Osteocyte (in vitro differentiated cells): ENCODE measurements at places on chromosomes 7 and 10. TPM values are rescaled to one million over a fixed set of nuclear protein-coding genes. Genes with fewer than 3 reads are reported as not detected.

Gene SFTPA1
- total RNA-seq: not detected in 2 replicates

Gene CALML5
- not detected in 2 replicates for total RNA-seq

Gene PLAC9
- 125 and 131 TPM in 2 replicates for total RNA-seq

Gene WNT16
- 0.26 and 0.81 TPM in 2 replicates for total RNA-seq

Gene GATA3
- total RNA-seq: not detected in 2 replicates

Gene PTCD1
- total RNA-seq: 5.7 and 10.5 TPM in 2 replicates

Gene WEE2
- total RNA-seq: not detected in 2 replicates

Gene NPC1L1
- not detected in 2 replicates for total RNA-seq

Gene HOXA2
- total RNA-seq: not detected in 2 replicates

Gene LAMB4
- 0.75 and 1.1 TPM in 2 replicates for total RNA-seq

Gene DENND2A
- total RNA-seq: 53.3 and 56.6 TPM in 2 replicates

Gene TMEM120A
- 36.3 and 37.6 TPM in 2 replicates for total RNA-seq

- H3K27ac ChIP-seq: no peak overlapping the region
- H3K36me3 ChIP-seq: no peaks in the 10 kb centered on the region
- peaks cover 55% of the 10 kb centered on the region for H3K27me3 ChIP-seq
- H3K4me3 ChIP-seq: no peak overlapping the region
Measured at GRCh38 chr10:30396293-30396692, 37.7 kb upstream of the MAP3K8 start.

GRCh38 chr7:107210400-107210799, 41.6 kb downstream of the HBP1 start:
- no peak for DNase-seq
- H3K27me3 ChIP-seq: no peaks in the 10 kb centered on the region
- H3K36me3 ChIP-seq: peaks cover 27% of the 10 kb centered on the region
- no peak overlapping the region for H3K4me3 ChIP-seq
- H3K4me1 ChIP-seq: peaks cover 36% of the 10 kb centered on the region

DNA sequence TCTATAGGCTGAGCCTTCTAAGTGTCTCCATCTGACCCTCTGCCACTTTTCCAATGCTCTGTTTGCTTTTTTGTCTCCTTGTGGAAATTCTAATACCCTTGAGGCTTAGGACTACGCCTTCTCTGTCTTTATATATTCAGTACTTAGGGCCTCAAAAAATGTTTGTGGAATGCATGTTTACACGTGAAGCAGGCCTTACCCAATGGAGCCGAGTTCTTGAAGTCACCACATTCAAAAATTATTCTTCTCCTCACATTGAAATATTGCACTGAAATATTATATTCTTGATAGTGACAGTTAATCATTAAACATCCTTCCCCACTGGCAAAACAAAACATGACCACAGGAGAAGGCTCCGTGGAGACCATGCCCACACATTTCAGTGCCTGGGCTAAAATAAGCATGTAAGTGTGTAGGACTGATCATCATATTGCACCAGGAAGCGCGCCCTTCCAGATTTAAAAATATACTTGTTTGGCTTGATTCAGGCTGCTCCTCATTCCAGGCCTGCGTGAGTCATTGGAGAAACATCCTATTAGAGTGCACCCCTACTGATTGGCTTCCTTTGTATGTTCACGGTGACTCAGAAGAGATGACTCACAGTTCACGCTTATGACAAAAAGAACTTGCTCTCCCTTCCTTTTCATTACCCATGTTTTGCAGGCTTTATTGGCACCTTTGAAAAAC, 307.4 kb upstream of the AOAH start:
- peaks cover 46% of the 10 kb centered on the region for H3K4me1 ChIP-seq
- DNase-seq: peak; percentile 89
- no peaks in the 10 kb centered on the region for H3K27me3 ChIP-seq
- H3K4me3 ChIP-seq: peak overlapping the region; percentile 33

- no peak overlapping the region for H3K27ac ChIP-seq
- H3K4me1 ChIP-seq: no peaks in the 10 kb centered on the region
- DNase-seq: no peak
- H3K4me3 ChIP-seq: no peak overlapping the region
- no peaks in the 10 kb centered on the region for H3K36me3 ChIP-seq
Measured at GRCh38 chr10:106278383-106278782, 886.1 kb downstream of the SORCS1 start.

DNA sequence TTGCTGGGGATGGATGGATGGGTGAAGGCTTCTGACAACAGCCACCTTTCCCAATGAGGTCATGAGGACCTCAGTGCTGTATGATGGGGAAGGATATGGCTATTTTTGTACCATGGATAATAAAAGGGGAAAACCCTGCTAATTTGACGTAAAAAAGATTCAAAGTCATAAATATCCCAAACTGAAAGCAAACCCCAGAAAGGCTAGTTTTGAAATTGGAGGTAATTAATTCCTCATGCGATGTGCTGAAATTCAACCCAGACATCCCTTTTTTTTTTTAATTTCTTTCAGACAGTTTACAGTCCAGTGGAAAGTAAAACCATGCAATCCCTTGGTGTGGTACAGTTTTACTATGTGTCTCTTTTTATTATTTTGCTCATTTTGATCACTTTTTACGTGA, 254.5 kb upstream of the BMPER start:
- H3K4me1 ChIP-seq: peaks cover 3% of the 10 kb centered on the region
- no peaks in the 10 kb centered on the region for H3K27me3 ChIP-seq
- H3K27ac ChIP-seq: no peak overlapping the region
- H3K4me3 ChIP-seq: no peak overlapping the region

- no peak for DNase-seq
- no peaks in the 10 kb centered on the region for H3K36me3 ChIP-seq
- H3K27ac ChIP-seq: peak overlapping the region; percentile 82
- H3K4me3 ChIP-seq: peak overlapping the region; percentile 42
- H3K4me1 ChIP-seq: peaks cover 29% of the 10 kb centered on the region
Measured at GRCh38 chr10:51244309-51244708, 170.0 kb downstream of the PRKG1 start.

- H3K4me3 ChIP-seq: no peak overlapping the region
- no peak overlapping the region for H3K27ac ChIP-seq
- H3K27me3 ChIP-seq: no peaks in the 10 kb centered on the region
- no peaks in the 10 kb centered on the region for H3K4me1 ChIP-seq
- H3K36me3 ChIP-seq: no peaks in the 10 kb centered on the region
Measured at GRCh38 chr10:18514537-18514936, 136.8 kb downstream of the NSUN6 start.

GRCh38 chr7:30405179-30405578, 73.4 kb downstream of the NOD1 start:
- peaks cover 6% of the 10 kb centered on the region for H3K36me3 ChIP-seq
- no peak overlapping the region for H3K27ac ChIP-seq
- no peaks in the 10 kb centered on the region for H3K27me3 ChIP-seq
- no peak overlapping the region for H3K4me3 ChIP-seq
- DNase-seq: no peak

- H3K27me3 ChIP-seq: peaks cover 6% of the 10 kb centered on the region
- H3K27ac ChIP-seq: no peak overlapping the region
- peaks cover 16% of the 10 kb centered on the region for H3K4me1 ChIP-seq
- no peaks in the 10 kb centered on the region for H3K36me3 ChIP-seq
- H3K4me3 ChIP-seq: no peak overlapping the region
Measured at GRCh38 chr7:100132697-100133151, 6.0 kb downstream of the MBLAC1 start.

DNA sequence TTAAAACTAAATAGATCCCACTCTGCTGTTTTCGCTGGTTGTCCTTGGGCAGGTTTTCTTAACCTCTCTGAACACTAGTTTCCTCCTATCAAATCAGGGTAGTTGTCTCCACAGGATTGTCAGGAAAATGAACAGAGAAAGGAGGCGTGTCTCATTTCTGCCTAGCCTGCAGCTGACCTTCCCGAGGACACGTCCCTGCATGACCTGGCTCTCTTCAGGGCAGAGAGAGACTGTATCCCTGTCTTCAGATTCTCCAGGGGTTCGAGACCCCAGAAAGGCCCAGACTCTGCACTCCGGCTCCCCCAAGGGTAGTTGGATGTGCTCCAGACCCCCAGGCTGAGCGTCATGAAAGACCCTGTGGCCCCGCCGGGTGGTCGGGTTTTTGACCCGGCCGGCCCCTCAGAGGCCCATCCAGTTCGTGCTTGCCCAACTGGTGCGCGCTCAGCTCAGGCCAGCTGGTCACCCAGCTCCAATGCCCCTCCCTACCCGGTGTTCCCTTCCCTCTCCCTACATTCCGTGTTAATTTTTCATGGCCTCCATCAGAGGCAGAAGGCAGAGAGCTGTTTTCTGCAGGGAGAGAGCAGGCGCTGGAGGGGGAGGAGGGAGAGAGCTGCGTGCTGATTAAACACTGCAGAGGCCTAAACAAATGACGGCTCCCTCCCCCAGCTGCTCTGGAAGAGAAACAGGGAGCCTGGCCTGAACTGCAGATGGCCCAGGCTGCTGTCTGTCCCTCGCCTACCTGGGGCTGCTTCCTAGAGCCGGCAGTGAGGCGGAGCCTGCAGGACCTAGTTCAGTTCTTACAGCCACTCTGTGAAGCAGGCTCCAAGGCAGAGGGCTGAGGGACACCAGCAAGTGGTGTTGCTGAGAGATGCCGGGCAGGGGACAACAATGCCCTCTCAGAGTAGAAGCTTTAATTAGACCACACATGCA, 86.2 kb upstream of the PPIF start:
- H3K4me1 ChIP-seq: peaks cover 34% of the 10 kb centered on the region
- no peaks in the 10 kb centered on the region for H3K27me3 ChIP-seq
- no peak for DNase-seq
- H3K4me3 ChIP-seq: no peak overlapping the region
- H3K36me3 ChIP-seq: peaks cover 12% of the 10 kb centered on the region
- H3K27ac ChIP-seq: no peak overlapping the region

DNA sequence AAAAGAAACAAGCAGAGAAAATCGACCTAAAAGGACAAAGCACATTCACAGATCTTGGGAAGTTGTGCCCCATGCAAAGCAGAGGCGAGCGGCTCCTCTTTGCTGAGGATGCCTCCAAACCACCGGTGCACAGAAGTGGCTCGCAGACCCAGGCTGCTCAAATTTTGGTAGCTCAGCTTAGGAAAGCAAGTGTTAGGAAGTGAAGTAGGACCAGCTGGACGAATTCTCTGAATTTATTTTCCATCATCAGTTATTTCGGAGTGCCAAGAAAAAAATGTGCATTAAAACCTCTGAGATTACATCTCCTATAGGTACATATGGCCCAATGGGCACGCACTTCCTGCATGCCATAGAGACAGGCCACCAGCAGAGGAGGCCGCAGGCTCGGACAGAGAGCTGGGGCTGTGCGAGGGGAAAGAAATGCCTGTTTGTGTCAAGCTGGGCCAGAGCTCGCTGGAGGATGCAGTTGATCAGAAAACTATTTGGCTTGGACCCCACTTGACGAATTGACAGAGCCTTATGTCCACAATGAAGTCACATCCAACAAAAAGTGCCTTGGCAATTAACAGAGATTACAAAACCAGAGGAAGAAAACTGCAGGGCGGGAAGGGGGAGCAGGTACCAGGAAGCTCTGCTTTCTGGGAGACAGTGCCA, 122.3 kb upstream of the LYZL2 start:
- H3K36me3 ChIP-seq: no peaks in the 10 kb centered on the region
- H3K27me3 ChIP-seq: no peaks in the 10 kb centered on the region
- DNase-seq: peak; percentile 90
- H3K4me1 ChIP-seq: peaks cover 34% of the 10 kb centered on the region
- no peak overlapping the region for H3K4me3 ChIP-seq

- H3K4me1 ChIP-seq: no peaks in the 10 kb centered on the region
- no peak for DNase-seq
- H3K36me3 ChIP-seq: peaks cover 1% of the 10 kb centered on the region
- H3K27ac ChIP-seq: no peak overlapping the region
Measured at GRCh38 chr10:62964026-62964425, 147.9 kb upstream of the EGR2 start.

DNA sequence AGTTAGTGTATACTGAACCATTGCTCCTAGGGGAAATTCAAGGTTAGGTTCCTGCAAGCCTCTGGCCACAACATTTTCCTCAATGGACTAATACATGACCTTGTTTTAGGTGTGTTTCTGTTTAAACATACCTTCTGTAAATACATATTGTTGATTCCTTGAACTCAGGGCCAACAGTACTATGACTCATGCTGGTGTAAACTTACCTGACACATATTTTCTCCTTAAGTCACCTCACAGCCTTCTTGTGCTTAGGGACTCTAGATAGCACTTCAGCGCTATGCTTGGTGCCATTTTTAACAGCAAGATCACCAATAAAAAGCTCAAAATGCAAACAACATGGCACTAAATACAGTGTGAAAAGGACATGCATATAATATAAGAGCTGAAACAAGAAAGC, 176.4 kb downstream of the TAX1BP1 start:
- no peaks in the 10 kb centered on the region for H3K27me3 ChIP-seq
- H3K36me3 ChIP-seq: no peaks in the 10 kb centered on the region
- no peak overlapping the region for H3K27ac ChIP-seq
- no peak for DNase-seq

GRCh38 chr10:49157229-49157628, 23.4 kb upstream of the FAM170B start:
- DNase-seq: no peak
- peaks cover 29% of the 10 kb centered on the region for H3K27me3 ChIP-seq
- H3K4me1 ChIP-seq: no peaks in the 10 kb centered on the region
- H3K27ac ChIP-seq: no peak overlapping the region

- peaks cover 82% of the 10 kb centered on the region for H3K27me3 ChIP-seq
- no peak overlapping the region for H3K27ac ChIP-seq
- H3K4me1 ChIP-seq: peaks cover 37% of the 10 kb centered on the region
- no peaks in the 10 kb centered on the region for H3K36me3 ChIP-seq
- no peak for DNase-seq
Measured at GRCh38 chr7:97002555-97003261, 2.6 kb upstream of the DLX6 start.

DNA sequence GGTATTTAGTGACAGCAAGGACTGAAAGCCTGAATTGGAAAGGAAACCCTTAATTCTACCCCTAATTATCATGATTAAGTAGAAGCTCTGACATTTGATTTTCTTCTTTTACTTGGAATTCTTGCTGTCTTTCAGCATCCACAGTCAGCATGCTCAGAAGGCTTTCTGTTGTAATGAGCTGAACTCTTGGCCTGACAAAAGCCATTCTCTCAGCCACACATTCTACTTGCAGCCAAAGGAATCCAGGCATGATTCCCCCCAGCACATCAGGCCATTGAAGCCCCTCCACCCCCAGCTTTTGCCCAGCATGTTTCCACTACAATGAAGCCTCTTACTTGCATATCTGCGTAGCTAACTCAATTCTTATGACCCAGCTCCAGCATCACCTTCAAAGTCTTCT, 94.3 kb upstream of the FRMD4A start:
- no peak overlapping the region for H3K27ac ChIP-seq
- DNase-seq: no peak
- H3K36me3 ChIP-seq: no peaks in the 10 kb centered on the region

GRCh38 chr7:114851406-114852061, 70.4 kb upstream of the MDFIC start:
- H3K27me3 ChIP-seq: no peaks in the 10 kb centered on the region
- no peak overlapping the region for H3K4me3 ChIP-seq
- H3K36me3 ChIP-seq: no peaks in the 10 kb centered on the region
- H3K27ac ChIP-seq: no peak overlapping the region
- no peak for DNase-seq
- peaks cover 19% of the 10 kb centered on the region for H3K4me1 ChIP-seq

- H3K36me3 ChIP-seq: peaks cover 9% of the 10 kb centered on the region
- H3K4me1 ChIP-seq: peaks cover 8% of the 10 kb centered on the region
- no peaks in the 10 kb centered on the region for H3K27me3 ChIP-seq
Measured at GRCh38 chr7:5423976-5424748, 528 bp upstream of the TNRC18 start.

GRCh38 chr7:98400542-98401340, at the start of gene BAIAP2L1:
BAIAP2L1 (minus strand) TSS chr7:98401090; CDS start chr7:98400852, 238 bp downstream.
- peak within 1 kb of the TSS; percentile 77 for H3K27ac ChIP-seq
- no peak for DNase-seq
- peaks cover 30% of the 10 kb centered on the region for H3K4me1 ChIP-seq
- H3K4me3 ChIP-seq: peak within 1 kb of the TSS; percentile 77
- no peaks in the 10 kb centered on the region for H3K36me3 ChIP-seq
